ENCODE measurements at places on chromosomes 11 and 22.

GRCh38 chr11:20204681-20205080, 44.4 kb upstream of the DBX1 start:
- no peak for DNase-seq

DNA sequence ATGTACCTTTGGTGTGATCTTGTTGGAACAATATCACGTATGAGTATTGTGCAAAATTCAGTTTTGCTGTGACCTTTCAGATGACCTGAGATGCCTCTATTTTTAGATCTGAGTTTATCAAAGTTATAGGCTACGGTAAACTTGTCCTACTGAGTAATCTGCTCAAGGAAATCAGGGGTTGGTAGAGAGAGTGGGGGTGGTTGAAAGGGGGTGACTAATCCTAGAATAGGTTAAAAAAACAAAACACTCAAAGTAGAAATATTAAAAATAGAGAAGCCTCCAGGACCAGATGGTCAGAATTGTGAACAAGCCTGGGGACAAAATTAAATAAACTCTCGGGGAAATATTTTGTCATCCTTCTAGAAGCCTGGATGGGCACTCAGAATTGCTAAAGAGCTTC, 59.9 kb upstream of the C11orf87 start:
- DNase-seq: no peak

GRCh38 chr11:19954899-19955298, 205.4 kb downstream of the DBX1 start:
- DNase-seq: no peak

DNA sequence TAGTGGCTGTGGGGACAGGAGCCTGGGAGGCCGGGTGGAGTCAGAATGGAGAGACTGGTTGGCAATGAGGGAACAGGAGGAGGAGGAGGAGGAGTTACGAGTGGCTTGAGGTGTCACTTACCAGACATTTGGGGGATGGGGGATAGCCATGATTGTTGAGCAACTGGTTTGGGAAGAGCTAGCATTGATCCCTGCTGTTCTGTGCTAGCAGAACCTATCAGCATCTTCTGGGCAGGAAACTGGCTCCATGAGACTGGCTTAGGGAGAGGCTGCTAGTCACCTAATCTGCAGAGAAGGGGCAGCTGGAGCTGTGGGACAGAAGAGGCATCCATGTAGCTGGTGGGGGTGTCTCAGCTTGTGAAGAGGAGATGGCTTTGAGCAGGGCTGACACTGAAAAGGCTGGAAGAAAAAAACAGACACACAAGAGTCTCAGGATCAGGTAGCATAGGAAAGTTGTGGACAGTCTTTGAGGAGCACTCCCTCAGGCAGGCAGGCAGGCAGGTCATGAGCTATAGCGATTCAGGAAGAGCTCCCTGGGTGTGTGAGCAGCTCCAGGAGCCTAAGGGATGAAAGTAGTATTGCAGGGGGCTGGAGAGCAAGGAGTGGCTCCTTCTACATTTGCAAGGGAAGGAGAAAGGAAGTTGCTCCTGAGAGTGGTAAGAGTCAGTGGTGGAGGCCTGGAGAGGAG, 22.3 kb downstream of the PIK3IP1 start:
- DNase-seq: no peak

GRCh38 chr22:36395055-36395849, 7.5 kb upstream of the MYH9 start:
- no peak for DNase-seq

DNA sequence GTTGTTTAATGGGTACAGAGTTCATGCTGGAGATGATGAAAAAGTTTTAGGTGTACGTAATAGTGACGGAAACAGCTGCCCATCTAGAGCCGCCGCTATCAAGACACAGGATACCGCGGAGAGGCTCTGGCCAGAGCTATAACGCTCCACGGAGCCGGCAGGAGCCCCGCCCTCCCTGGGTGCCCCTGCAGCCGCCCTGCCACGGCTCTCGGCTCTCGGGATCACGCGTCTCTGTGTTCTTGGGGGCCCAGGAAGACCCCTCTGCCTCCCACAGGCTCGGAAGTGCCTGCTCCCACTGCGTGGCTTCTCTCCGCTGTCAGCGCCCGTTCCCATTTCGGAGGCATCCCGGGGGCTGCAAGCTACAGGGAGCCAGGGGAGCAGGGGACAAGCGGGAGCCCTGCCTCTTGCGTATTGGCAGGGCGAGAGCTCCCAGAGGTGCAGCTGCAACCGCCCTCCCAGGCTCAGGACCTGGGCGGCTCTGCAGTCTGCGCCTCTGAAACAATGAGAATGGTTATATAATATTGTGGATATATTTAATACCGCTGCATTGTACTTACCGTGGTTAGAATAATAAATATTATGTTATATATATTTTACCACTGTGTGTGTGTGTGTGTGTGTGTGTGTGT, 13.7 kb downstream of the GLYATL2 start:
- no peak for DNase-seq

- DNase-seq: peak; percentile 69
Measured at GRCh38 chr11:75760710-75761493, 7.7 kb upstream of the DGAT2 start.
